Astrocyte (in vitro differentiated cells and primary cell): ENCODE measurements at places on chromosomes 7 and 10.
A peak's percentile ranks its signal among the peaks of the same experiment; 100 is the strongest.

DNA sequence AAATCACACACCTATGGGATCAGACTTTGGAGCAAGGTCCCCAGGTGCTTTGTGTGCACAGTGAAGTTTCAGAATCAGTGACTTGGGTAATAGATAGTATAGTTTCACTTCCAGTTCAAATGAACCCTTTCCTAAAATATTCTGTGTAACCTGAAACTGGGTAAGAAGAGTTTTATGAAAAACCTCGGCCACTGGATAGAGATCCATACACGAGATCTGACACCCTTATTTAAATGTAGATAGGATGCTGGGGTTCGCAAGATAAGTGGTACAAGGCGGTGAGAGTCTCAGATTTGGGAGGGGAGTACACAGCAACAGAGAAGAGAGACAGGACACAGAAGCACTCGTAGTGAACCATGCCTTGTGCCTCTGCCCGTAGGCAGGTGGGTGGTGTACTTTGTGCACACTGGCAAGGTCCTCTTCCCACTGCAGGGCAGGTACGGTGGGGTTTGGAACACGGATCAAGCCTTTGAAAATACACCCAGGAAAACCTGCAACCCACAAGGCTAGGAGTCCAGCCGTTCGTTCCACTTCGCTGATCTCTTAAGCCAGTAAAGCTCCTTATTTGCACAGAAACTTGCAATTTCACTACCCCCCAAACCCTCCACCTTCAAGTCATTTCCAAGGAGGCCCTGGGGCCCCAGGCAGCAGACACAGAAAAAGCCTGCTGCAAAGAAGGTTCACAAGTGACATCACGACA, 162.8 kb downstream of the USP6NL start:
- H3K4me1 ChIP-seq: no peaks in the 10 kb centered on the region
- H3K27ac ChIP-seq: no peak overlapping the region
- H3K4me3 ChIP-seq: no peak overlapping the region
- DNase-seq: no peak

DNA sequence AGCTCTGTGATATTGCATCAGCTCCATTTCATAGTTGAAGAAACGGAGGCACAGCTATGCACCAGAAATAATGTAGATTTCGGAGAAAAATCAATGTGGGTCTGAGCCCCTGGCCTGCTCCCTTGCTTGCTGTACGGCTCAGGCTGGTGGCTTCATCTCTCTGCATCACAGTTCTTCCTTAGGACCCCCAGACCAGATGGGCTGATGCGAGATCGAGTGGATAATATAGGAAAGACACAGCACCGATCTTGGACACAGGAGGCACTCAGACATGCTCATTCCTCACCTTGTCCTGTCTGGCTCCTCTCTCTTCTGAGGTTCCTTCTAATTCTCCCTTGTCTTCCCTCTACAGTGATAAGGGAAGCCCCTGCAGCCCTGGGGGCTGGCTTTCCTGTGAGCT, 365.9 kb upstream of the ZMIZ1 start:
- no peaks in the 10 kb centered on the region for H3K27me3 ChIP-seq
- peaks cover 12% of the 10 kb centered on the region for H3K4me1 ChIP-seq
- DNase-seq: no peak
- H3K27ac ChIP-seq: no peak overlapping the region

DNA sequence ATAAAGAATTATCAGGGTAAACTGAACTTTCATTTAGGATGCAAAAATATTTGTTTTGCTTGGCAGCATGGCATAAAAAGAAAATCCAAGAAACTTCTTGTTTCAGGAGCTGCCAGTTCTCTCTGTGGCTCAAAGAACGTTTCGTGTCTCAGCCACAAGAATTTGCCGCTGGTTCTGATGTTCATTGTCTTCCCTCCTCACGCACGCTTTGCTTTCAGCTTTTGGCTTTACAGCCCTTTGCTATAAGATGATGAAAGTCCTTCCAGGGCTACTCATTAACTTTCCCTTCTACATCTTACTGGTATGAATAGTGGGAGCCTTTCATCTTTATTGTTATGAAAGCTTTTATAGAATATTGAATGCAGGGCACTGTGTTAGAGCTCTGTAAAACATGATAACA, 124.7 kb downstream of the BICC1 start:
- peak; percentile 95 for DNase-seq
- H3K27ac ChIP-seq: peak overlapping the region; percentile 71
- no peaks in the 10 kb centered on the region for H3K36me3 ChIP-seq
- H3K27me3 ChIP-seq: no peaks in the 10 kb centered on the region
- H3K4me3 ChIP-seq: no peak overlapping the region

GRCh38 chr7:123351516-123352505, 152.0 kb upstream of the SLC13A1 start:
- H3K27ac ChIP-seq: no peak overlapping the region
- no peak overlapping the region for H3K4me3 ChIP-seq
- no peak for DNase-seq

DNA sequence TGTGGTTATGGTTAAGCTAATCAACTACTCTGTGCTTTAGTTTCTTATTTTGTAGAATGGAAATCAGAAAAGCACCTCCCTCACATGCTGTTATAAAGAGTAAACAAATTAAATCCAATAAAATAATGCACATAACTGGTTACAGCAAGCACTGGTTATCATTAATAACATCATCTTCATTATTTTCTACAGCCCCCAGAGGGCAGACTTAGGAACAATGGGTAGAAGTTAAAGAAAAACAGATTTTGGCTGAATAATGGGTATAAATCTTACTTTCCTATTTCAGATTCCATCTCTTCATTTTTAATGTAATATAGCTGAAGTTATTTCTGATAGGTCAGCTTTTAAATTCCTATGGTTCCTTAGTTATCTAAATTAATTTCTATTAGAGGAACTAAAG, 126.5 kb downstream of the DOCK4 start:
- no peaks in the 10 kb centered on the region for H3K36me3 ChIP-seq
- H3K4me1 ChIP-seq: peaks cover 13% of the 10 kb centered on the region
- no peak for DNase-seq
- H3K27ac ChIP-seq: no peak overlapping the region

- H3K4me3 ChIP-seq: no peak overlapping the region
- H3K27ac ChIP-seq: no peak overlapping the region
- no peaks in the 10 kb centered on the region for H3K36me3 ChIP-seq
- no peaks in the 10 kb centered on the region for H3K27me3 ChIP-seq
These were observed 71.3 kb downstream of the OSBPL3 start for GRCh38 chr7:24908727-24909126.

DNA sequence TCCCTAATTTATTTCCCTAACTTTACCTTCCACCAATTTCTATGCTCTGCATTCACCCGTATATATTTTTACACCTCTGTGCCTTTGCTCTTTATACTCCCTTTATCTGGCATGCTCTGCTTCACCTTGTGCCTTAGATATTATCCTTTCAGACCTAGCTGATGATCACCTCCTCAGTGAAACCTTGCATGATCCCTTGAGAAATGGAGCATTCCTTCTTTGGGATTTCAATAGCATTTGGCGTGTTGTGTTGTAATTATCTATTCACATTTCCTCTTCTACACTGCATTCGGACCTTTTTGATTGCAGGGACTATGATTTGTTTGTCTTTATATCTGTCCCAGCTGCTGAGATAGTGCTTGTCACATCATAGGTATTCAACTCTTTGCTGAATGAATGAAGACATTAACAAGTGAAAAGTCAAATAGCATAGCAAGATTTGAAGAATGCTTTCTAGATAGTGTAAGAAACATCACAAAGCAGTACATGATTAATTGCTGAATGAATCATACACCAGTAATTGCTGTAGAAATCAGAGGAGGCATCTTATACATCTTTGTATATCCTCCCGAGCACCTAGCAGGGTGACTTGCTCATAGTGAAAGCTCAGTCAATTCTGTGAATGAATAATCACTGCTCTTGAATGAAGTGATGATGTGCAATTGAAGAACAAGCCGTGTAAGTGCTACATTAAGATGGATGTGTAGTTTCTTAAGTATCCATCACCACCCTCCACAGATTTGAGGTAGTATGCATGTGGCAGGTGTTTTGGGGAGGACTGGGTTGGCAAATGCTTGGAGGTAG, 2.0 kb upstream of the TM9SF3 start:
- peak; percentile 70 for DNase-seq
- H3K27ac ChIP-seq: no peak overlapping the region
- no peaks in the 10 kb centered on the region for H3K27me3 ChIP-seq

GRCh38 chr10:35386594-35387174, 50.4 kb downstream of the CCNY start:
- no peak for DNase-seq
- H3K4me1 ChIP-seq: peaks cover 9% of the 10 kb centered on the region
- no peak overlapping the region for H3K27ac ChIP-seq
- H3K27me3 ChIP-seq: no peaks in the 10 kb centered on the region
- no peak overlapping the region for H3K4me3 ChIP-seq
- no peaks in the 10 kb centered on the region for H3K36me3 ChIP-seq
